Stimulated activated CD4-positive, alpha-beta T cell treated with anti-CD3 and anti-CD28 coated beads, Interleukin-12 subunit alpha, Interleukin-12 subunit beta, amount 100 ng/mL, for 24 hours (primary cell): ENCODE measurements at places on chromosomes 7 and 10.

- no peak for DNase-seq
These were observed 38.8 kb downstream of the TMEM270 start for GRCh38 chr7:73899731-73900142.

GRCh38 chr10:3215153-3215775 lies 42.7 kb upstream of the PITRM1 start:
- no peak for DNase-seq

- no peak for DNase-seq
These were observed 964.4 kb downstream of the PCDH15 start for GRCh38 chr10:53836638-53837037.

- no peak for DNase-seq
These were observed 233.1 kb upstream of the IGFBP3 start for GRCh38 chr7:46153951-46154787.

DNA sequence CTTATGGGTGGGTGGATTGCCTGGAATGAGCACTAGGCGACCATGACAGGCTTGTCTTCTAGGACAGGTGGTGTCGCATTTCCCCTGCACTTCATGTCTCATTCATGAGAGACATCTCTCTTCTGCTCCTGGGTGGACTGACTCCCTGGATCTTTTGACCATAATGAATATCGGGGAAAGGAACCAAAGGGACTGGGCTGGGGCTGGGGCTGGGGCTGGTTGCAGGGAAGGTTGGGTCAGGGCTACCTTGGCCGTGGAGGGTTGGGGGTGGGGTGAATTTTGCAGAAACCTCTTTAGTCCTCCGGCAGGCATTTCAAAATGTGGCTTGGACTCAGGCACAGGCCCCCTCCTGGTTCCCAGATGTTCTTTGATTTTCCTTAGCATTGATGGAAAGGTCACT lies 319.2 kb downstream of the ZNF716 start:
- no peak for DNase-seq

- DNase-seq, result no peak
These were observed 14.4 kb downstream of the MXI1 start for GRCh38 chr10:110221721-110222261.

DNA sequence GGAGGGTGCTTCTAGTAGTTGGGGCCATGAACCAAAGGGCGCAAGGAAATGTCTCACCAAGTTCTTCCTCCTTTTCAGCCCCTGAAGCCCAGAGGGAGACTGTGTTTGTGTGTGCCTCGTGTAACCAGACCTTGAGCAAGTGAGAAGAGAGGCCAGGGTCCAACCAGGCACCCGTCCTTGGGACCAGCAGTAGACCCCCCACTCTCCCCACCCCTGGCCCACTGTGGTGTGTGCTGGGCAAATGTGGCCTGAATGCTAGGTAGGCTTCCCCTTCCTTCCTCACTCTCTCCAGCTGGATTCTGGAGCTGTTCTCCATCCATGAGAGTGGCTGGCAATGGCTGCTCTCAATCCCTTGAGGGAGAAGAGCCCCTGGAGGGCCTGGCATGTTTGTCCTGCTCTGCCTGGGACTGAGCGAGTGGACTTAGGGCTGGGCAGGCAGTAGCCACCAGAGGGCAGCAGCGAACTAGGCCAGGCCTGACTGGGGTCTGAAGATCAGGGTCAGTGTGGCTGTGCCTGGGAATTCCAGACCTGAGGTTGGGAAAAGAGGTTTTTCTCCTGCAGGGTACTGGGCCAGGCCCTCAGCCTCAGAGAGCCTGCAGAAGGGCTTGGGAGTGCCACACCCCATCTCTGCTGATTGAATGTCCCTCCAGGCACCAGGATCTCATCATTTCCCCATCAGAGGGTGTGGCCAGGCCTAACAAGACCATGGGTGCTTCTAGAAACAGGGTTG lies 12.5 kb downstream of the SFRP5 start:
- no peak for DNase-seq

- DNase-seq, result no peak
These were observed 419.1 kb downstream of the AUTS2 start for GRCh38 chr7:70017357-70017756.

DNA sequence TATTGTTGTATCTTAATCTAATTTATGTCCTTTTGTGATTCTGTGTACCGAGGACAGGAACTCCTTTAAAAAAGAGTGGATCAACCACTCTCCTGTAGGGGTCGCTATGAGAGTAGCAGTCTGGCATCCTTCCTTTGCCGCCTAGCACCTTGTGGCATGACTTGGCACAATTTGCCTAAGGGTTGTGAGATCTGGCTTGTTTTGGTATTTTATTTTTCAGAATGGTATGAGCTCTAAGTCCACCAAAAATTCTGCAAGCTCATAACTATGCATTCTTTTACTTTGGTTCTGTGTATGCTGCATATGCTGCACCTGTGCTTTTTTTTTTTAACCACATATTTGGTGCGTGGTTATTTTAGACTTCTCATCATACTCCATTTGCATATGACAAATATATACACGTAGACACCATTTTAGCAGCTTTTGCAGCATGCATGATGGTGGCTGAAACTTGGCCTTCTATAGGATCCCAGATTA lies 112.8 kb downstream of the CDK14 start:
- no peak for DNase-seq

GRCh38 chr7:93551063-93551895 lies 23.2 kb downstream of the CALCR start:
- no peak for DNase-seq

- DNase-seq, result no peak
These were observed 124.5 kb downstream of the PRPF18 start for GRCh38 chr10:13711291-13711690.

DNA sequence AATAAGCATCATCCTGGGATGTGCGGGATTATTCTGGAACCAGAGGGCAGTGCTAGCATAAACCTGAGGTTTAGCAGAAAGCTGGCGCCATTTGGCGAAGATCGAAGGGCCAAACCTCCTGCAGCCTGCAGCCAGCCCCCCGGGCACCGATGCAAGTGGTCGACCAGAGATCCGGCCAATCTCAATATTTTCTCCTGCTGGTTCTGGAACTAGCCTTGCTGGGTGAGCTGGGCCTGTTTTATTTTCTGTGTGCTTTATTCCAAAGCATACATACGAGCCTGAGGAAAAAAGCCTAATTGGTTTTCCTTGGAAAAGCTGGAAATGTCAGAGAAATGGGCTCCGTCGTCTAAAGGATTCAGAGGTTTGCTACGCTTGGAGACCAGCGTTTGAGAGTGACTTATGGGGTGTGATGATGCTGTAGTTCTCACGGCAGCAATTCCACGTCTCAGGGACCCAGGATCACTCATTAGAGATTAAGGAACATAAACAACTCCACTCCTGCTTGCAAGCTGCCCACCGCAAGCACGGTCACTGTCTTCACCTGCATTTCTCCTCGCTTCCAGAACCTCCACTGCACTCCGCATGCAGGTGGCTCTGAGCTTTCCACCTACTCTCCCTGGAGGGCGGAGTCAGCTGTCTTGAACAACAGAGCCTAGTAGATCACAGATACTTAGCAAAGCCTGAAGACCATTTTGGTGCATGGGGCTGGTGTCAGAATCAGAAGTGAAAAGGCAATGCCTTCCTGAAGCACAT lies 60.2 kb downstream of the PRKAG2 start:
- DNase-seq, result no peak

DNA sequence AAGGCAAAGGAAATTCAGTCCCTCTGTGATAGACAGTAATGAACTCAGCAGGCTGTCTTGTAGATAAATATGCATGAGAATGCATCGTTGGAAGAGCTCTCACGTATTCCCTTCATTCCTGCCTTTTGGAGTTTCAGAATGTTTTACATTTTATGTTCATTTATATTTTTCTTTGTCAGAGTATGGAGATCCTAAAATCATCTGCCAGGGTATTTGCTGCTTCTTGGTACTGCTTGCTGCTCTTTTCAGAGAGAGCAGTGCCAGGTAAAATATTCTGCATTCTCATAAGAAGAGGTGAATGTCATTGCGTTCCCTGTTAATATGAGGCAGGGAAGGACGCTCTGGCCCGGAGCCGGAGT lies 290.2 kb downstream of the CCDC3 start:
- no peak for DNase-seq

DNA sequence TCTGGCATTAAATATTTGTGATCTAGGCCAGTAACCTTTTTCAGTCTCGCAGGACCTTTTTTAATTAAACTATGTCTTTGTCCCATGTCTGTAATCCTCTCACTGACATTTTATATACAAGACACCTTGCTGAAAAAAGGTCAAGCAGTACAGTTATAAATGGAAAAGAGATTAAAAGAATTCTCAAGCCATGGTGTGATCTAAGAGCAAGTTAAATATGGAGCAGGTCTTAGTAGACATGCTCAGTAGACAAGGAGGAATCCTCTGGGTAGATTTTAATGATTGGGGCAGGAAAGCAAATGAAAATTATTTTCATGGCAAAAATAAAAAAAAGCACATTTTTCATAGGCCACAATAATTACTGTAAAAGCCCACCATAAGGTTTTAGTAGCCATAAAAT lies 203.5 kb downstream of the PPP1R3A start:
- no peak for DNase-seq

DNA sequence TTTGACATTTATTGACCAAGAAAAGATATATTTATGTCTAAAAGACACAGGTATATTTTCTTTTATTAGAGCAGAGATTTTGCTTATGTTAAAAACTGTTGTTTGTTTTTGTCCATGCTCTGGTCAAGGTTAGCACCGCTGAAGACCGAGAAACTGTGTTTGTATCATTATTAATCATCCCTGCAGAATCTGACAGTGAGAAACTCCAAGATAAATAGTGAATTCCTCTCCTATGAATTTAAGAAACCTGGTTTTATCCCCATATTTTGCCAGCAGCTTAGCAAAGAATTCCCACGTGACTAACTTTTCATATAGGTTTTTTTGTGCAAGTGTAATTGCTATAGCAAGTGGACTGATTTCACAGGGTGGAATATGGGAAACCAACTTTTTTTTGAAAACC lies 77.6 kb downstream of the FRMD4A start:
- DNase-seq, result no peak

DNA sequence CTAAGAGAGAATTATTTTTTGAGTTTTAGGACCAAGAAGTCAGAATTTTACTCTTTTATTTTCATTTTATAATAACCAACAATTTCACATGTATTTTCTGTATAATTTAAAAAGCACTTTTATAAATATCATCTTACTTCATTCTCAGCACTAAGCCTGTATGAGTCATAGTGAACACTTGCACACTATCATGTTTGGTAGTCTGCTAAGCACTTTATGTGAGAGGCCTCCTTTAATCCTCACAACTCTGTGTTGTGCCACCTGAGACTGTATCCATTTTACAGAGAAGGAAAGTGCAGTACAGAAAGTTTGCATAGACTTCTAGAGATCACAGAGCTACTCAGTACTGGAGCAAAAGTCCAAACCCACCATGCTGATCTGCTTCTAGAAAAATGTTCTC lies 939.6 kb downstream of the NRG3 start:
- no peak for DNase-seq

DNA sequence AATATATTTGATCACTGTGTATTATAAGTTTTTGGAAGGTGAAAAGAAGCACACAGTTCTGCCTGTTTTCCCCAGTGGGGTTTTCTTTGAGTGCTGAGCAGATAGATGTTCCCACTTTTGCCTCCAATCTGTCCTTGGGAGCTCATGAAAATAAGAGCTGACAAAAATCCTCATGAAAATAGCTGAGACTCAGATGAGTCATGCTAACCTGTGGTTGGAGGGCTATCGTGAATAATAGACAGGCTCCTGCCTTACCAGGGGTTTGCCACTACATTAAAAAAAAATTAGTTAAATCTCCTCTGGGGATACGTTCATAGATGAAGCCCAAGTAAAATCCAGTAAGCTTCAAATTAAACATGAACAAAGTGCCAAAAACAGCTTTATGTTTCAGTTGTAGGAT lies 10.9 kb upstream of the AOAH start:
- DNase-seq, result no peak

DNA sequence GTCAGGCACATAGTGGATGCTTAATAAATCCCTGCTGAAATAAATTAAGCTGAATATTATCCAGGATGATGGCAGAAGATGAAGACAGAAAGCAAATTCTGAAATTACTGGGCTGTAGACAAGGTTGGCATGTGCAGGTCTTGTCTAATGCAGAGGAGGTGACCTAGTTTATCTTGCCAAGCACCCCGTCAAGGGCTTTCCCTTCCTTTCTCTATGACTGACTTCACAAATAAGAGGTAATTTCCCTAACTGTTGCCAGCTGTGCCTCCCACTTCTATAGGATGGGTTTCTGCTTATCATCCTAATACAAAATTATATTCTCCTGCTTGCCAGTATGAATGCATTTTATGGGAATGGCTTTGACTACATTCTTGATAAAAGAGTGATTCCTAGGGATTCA lies 38.0 kb downstream of the LHFPL3 start:
- no peak for DNase-seq

DNA sequence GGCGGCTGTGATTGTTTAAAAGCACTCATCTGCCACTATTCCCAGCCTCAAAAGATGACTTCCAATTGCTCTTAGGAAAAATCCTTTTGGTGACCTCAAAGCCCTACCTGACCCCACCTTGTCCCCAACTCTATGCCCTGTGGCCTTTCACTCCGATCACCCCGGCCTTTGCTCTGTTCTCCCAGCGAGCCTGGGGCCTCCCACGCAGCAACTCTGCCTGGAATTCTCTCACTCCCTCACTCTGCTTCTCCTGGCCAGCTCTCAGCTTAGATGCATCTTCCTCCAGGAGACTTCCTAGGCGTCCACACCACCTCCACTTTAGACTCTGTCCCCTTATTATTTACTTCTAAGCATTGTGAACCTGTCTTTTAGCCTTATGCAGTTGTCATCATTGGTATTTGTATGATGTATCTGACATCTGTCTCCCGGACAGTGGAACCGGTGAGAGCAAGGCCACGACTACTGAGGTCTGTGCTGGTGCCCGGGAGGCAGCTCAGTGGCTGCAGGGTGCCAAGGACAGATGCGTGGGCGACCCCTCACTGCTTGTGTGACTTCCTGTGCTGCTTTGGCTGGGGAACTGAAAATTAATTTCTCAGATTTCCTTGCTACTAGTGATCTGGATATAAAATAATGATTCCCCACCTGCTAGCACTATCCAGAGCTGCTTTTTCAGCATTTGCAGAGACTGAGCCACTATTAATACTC lies 63.0 kb downstream of the PIP4K2A start:
- DNase-seq, result no peak

DNA sequence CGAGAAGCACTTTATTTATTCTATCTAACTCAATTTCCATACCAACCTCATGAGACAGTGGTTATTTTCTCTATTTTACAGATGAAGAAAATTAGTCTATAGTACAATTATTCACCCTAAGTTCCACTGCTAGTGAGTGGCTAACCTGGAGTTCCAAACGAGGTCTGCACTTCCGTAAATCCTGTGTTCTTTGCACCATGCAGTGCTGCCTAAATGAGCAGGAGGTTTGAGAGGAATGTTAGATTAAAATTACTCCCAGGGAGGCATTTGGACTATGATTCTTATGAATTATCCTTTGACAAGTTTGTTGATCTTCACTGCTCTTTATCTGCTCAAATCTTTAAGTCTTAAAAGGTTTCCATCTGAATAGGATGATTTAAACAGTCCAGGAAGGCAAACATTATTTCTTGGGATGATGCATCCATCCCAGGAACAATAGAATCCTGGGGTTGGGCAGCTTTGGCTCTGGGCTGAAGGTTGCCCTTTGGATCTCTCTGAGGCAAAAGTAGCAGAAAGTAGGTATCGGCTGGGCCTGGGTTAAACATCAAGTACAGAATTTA lies 400.8 kb downstream of the REEP3 start:
- no peak for DNase-seq
